ENCODE measurements at places on chromosomes 16 and 17.

DNA sequence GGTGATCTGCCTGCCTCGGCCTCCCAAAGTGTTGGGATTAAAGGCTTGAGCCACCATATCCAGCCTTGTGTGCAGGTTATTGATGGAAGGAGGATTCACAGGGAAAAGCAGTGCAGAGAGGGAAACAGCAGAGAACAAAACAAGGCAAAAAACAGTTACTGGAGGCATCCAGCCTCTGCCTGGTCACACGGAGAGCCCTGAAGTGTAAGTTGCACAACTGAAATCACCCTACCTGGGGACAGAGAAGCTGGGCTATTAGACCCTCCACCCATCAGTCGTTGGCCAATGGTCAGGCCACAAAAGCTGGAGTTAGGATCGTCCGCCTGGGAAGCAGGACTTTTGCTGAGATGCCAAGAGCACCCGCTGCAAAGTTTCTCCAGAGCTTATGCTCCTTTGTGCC, 57.9 kb upstream of the BCO1 start:
- DNase-seq = no peak

- DNase-seq = peak; percentile 35
Measured at GRCh38 chr16:53509906-53510703, 7.1 kb upstream of the AKTIP start.

DNA sequence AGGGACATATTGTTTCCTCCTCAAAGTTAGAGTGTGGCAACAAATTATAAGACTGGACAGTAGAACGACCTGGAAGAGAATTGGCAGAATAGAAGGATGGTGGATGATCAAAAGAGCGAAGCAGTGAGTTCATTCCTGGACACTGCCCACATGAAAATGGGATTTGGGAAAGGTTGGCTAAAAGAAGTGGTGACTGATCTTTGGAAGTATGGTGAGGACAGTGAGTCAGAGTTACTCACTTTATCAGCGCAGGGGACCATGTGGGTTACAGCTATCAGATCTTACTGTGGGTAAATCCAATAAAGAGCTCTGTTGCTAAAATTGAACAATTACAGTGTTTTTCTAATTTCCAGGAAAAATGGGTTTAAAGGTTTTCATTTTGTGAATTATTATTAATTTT, 2.7 kb upstream of the TANC2 start:
- no peak for DNase-seq

GRCh38 chr16:58317608-58318152, 22.9 kb upstream of the PRSS54 start:
- no peak for DNase-seq

- no peak for DNase-seq
Measured at GRCh38 chr17:38439436-38439835, 11.2 kb downstream of the ARHGAP23 start.

- DNase-seq = no peak
Measured at GRCh38 chr16:67246081-67246755, 1.1 kb downstream of the FHOD1 start.

DNA sequence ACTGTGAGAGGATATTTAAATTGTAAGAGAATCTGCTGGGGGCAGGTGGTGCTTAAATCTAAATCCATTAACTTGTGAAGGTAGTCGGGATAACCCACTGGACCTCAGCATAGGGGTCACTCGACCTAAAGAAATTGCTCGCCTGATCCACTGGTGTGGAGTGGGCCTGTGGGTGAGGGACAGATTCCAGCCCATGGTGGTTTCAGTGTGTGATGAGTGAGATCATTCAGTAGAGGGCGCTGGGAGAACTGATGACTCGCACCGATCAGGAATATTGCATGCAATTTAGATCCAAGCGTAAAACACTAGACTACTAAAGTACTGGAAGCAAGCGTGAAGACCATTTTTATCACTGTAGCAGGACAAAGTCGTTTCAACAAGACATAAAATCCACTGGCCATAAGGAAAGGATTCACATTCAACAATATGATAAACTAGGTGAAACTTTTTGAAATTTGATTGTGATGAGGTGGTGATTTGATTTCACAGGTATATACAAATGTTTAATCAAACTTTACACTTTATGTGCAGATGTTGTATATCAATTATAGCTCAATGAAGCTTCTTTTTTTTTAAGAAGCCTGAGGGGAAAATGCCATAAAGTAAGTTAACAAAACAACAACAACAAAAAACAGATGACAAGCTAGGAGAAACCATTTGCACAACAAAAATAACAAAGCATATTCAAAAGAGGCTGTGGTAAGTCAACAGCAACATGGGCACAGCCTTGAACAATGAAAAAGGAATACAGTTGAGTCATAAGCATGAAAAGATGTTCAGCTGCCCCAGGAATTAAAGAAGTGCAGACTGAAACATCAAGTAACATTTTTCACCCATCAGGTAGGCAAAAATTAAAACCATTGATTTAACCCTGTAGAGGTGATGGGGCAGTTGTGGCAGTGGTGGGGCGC, 7.5 kb upstream of the TMEM170A start:
- no peak for DNase-seq

GRCh38 chr16:5841974-5842373, 744.4 kb upstream of the EEF2KMT start:
- DNase-seq = no peak

- DNase-seq = no peak
Measured at GRCh38 chr17:51006601-51007000, 114.1 kb downstream of the SPAG9 start.

DNA sequence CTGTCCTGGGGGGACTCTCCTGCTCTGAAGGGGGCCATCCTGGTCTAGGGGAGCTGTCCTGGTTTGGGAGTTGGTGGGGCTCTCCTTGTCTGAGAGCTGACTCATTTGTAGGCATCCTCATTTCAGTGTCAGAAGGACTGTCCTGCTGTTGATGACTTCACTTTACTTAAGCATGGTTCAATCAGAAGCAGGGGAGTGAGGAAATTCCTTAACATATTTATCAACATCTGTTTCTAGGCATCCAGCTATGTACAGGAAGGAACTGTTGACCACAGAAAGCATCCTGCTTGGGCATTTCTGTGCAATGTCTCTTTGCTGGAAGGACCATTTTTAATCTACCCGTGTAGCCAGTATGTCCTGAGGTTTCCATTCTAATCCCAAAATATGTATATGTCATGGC, 502.7 kb upstream of the HSBP1 start:
- no peak for DNase-seq

- DNase-seq = no peak
Measured at GRCh38 chr16:7390974-7391373, 58.3 kb downstream of the RBFOX1 start.

DNA sequence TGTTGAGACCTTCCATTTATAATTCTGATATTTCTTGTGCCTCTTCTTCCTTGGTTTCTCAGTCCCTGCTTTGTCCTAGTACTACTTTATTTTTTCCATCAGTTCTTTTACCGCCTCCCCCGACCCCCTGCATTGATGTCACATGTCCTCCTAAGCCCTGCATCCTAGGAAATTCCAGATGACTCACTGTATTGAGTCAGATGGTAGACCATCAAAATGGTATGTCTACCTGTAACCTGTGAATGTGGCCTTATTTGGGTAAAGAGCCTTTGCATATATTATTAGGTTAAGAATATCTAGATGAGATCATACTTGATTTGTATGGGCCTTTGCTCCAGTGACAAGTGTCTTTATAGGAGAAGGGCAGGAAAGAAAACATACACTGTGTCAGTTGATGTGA, 515.3 kb upstream of the CA10 start:
- DNase-seq = no peak

GRCh38 chr16:23508589-23509440, 1.5 kb downstream of the GGA2 start:
- DNase-seq = no peak

- no peak for DNase-seq
Measured at GRCh38 chr17:31475378-31476162, 84.1 kb downstream of the RAB11FIP4 start.

DNA sequence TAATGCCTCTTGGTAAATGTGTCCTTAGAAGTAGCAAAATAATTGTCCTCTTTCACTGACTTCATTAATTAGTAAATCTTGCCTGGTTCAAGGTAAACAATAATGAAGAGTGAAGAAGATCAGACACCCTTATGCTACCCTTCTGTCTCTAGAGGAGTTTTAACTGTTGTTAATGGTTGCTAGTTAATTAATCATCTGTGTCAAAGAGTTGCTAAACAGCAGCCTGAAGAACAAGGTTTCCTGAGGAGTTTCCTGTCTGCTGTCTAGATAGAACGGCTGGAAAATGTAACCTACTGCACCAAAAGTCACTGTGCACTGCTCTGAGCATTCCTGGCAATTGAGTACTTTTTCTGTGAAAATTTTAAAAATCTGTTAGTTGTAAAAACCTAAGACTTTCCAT, 131.3 kb downstream of the NLK start:
- no peak for DNase-seq

- DNase-seq = no peak
Measured at GRCh38 chr16:59463776-59464175, 729.7 kb upstream of the GOT2 start.

GRCh38 chr16:85501900-85502299, 111.2 kb upstream of the GSE1 start:
- DNase-seq = no peak

DNA sequence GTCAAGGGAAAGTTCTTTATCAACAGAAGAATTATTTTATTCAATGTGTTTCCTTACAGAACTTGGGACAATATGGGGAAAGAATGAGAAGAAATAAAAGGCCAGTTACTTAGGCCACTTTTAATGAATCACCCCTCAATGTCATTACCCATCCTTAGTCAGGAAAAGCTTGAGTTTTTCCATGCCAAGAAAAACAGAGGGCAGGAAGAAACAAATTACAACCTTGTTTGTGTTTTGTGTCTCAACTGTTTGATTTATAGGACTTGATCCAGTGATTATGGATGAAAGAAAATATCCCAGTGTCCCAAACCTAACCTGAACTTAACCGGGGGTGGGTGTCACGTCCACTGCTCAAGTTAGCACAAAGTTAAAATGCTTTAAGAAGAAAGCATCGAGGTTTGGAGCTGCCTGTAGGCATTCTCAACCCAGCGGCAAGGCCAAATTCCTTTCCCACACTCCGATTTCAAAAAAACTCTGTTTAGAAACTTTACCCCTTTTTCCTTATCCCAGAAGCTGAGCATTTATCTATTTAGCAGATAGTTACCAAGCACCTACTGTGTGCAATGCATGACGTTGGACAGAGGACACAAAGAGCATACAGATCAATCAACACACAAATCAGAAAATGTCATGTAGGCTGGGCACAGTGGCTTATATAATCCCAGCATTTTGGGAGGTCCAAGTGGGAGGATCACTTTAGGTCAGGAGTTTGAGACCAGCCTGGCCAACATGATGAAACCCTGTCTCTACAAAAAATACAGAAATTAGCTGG, 14.0 kb upstream of the CYB5B start:
- no peak for DNase-seq

GRCh38 chr16:19499006-19499405, 22.9 kb downstream of the GDE1 start:
- DNase-seq = no peak

GRCh38 chr17:29007860-29008455, 2.1 kb upstream of the SEZ6 start:
- DNase-seq = no peak

DNA sequence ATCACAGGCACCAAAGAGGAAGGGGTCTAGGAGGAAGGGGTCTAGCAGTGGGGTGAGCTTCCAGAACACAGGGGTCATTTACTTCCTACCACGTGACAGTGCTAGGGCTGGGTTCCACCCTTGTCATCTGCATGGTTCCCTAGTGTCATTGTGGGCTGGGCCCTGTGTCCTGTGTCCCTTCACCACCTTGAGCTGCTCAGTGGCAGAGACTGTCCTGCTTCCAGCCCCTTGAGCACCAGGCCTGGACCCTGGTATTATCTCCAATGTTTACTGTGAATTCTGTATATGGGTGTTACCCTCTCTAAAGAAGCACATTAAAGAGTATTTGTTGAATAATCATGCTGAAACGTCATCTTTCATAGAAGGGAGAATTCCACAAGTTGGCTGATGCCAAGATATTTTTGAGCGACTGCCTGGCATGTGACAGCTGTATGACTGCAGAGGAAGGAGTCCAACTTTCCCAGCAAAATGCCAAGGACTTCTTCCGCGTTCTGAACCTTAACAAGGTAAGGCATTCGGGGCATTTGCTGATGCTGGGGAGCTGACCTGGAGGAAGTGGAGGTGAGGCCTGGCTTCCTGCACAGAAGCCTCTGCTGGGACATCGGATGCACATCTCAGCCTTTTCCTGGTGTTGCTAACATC, 5.5 kb downstream of the NARF start:
- no peak for DNase-seq

Measured in T-helper 2 cell (primary cell).